Activated naive CD8-positive, alpha-beta T cell treated with anti-CD3 and anti-CD28 coated beads, Interleukin-2, amount 50 U/mL, for 16 hours (primary cell): ENCODE measurements at places on chromosomes 7 and 10.

- no peak for DNase-seq
Observed at GRCh38 chr7:132383962-132384361, 192.3 kb downstream of the PLXNA4 start.

DNA sequence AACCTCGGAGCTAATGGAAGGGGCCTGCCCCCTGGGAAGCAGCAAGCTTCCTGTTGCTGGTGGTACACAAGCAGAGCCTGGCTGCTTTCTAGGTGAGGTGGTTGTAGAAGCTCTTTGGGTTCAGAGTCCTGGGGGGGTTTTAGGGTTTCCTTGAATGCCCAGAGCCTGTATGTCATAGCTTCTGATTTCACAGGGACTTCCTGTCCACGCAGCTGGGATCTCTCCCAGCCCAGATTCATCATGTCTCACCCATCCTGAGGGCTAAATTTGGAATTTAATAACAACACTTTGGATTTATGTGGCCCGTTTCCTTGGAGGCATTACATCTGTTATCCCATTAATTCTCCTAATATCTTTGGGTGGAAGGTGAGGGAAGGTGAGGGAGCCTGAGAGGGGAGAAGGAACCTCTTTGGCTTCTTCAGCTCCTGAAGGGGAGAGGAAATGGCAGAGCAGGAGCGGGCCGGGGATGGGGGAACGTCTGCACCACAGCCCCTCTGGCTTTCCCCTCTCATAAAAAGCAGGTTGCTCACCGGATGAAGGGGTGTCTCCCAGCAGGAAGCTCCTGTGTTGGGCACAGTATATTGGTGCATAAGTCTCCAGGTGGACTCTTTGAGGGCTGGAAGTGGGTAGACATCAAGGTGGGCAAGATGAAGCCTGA lies 19.7 kb downstream of the RPS24 start:
- DNase-seq = no peak

GRCh38 chr7:30525429-30525828 lies 20.8 kb upstream of the GGCT start:
- no peak for DNase-seq

DNA sequence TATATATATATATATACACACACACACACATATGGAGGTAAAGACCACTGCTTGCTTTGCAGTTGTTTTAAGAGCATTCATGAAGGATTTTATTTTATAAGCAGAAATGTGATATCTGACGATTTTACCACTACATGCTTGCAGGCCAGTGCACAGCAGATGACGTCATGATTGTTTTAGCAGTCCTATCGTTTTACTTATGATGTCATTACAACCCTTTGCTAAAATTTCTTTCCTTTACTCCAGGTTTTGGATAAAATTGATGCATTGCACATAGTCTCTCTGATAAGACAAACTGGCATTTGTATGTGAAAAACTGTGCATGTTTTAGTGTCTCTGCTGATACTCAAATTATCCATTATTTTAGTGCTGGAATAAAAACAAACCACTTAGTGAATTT lies 9.2 kb downstream of the EGFR start:
- DNase-seq = no peak

- no peak for DNase-seq
Observed at GRCh38 chr10:70145166-70145665, 1.3 kb downstream of the TYSND1 start.

- no peak for DNase-seq
Observed at GRCh38 chr7:142327628-142328405, 70.0 kb upstream of the PRSS58 start.

DNA sequence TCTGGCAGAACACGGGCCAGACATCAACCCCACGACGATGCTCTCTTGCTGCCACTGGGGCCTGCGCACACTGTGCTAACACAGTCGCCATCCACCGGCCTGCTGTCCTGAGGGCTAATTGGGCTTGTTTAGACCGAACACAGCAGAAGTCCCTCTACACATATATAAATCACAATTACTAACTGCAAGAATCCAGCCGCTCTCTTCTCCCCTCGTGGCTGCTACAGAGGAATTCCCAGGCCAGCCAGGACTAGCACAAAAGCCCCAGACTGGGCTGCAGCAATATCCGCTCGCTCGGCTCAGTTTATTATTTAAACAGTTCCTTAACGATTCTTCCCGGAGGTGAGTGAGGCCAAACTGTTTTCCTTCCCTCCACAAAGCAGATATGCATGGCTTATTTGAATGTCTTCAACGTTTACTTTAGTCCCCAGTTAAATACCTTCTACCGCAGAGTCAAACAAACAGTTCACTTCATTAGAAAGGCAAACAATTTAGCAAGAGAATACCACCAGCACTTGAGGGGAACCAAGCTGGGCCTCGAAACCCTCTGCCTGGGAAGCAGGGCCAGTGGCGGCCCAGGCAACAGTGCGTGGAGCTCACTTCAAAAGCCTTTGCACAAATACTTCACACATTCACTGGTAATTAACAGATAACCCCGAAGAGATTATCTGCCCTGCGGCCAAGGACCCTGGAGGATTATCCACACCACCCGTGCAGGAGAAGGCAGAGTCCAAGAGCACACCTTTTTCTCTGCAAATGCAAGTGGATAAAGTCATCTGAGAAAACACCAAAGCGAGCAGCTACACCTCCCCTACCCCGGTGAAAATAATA lies 145.3 kb downstream of the GLI3 start:
- DNase-seq = no peak

DNA sequence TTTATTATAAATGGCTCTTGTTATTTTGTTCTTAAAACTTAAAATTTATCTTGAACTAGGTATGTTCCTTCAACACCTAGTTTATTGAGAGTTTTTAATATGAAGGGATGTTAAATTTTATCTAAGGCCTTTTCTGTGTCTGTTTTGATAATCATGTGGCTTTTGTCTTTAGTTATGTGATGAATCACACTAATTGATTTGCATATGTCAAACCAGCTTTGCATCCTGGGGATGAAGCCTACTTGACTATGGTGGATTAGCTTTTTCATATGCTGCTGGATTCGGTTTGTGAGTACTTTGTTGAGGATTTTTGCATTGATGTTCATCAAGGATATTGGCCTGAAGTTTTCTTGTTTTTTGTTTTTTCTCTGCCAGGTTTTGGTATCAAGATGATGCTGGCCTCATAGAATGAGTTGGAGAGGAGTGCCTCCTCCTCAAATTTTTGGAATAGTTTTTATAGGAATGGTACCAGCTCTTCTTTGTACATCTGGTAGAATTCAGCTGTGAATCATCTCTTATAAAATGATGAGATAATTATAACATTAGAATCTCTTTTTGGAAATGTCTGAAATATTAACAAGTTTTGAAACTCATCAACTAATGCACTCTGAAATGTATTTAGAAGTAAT lies 78.7 kb upstream of the AGR3 start:
- DNase-seq = no peak

GRCh38 chr10:65675236-65675635 lies 1250.6 kb upstream of the LRRTM3 start:
- no peak for DNase-seq

DNA sequence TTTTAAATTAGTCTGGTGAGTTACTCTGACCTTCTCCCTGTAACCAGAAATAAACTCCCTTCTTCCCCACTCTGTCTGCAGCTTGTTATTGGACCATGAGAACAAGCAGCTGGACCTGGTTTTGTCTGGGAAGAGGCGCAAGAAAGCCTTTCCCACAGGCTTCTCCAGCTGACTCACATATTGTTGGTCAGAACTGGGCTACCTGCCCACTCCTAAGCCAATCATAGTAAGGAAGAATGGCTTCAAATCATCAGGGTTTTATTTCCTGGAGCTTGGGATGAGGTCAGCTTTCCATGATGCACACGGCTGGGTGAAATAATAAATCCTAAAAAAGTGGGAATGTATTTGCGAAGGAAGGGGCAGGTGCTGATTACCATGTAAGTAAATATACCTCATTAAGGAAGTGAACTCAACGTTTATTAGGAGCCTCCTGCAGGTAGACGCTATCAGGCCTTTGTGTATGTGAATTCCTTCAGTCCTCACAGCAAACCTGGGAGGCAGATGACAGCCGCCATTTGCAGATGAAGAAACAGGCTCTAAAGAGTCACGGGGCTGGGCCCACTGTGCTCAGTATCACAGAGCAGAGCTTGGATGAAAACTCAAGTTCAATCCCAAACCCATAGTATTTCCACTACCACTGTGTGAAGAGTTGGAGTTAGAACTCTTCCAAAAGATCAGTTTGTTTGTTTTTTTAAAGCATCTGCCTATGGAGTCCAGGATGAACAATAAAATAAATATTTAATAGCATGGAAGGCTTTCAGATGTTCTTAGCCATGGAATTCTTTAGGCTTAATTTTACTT lies 32.8 kb downstream of the IL15RA start:
- no peak for DNase-seq

DNA sequence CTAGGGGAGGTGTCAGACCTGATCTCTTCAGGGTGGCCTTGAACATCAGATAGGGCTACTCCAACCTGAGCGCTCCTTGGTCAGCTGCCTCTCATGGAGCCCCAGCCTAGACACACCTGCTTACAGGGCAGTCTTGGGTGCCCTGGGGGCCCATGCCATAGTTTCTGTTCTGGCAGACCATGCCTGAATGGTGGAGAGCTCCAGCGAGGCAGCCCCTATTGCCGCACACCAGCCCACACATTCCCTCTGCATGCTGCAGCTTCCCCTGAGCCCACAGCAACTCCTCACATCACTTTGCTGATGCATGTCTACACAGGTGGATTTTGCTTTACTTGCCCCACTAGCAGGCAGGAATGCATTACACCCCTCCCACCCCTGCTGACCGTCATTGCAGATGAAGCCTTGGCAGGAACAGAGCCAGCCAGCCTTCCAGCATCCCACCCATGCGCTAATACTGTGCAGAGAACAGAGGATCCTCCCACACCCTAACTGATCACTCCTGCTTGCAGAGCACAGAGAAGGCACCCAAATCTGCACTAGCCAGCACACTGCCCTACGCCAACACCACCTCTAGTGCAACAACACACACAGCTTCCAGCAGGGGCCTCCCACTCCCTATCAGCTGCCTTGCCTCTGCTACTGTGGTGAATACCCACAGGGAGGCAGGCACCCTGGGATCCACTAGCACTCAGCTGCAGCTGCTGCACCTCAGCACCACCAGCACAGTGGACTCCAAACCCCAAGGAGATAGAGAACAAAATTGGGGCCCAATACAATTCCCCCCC lies 43.0 kb upstream of the GRM3 start:
- no peak for DNase-seq

- no peak for DNase-seq
Observed at GRCh38 chr10:3486346-3487065, 298.5 kb downstream of the KLF6 start.

DNA sequence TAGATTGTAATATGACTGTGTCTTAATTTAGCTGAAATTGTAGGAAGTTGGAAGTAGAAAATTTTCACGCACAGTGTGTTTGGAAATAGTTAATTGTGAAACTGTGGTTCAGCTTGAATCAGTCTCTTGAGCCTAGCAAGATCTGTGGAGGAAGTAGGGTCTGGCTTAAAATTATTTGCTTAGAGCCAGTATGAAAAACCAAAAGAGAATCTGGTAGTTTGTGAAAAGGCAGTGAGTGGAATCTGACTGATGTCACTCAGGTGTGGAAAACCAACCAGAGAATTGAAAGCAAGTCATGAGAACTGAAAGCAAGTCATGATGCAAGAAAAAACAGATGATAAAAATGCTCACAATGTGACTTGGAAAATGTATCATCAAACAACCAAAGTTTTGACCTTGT lies 11.5 kb downstream of the LIPJ start:
- no peak for DNase-seq

DNA sequence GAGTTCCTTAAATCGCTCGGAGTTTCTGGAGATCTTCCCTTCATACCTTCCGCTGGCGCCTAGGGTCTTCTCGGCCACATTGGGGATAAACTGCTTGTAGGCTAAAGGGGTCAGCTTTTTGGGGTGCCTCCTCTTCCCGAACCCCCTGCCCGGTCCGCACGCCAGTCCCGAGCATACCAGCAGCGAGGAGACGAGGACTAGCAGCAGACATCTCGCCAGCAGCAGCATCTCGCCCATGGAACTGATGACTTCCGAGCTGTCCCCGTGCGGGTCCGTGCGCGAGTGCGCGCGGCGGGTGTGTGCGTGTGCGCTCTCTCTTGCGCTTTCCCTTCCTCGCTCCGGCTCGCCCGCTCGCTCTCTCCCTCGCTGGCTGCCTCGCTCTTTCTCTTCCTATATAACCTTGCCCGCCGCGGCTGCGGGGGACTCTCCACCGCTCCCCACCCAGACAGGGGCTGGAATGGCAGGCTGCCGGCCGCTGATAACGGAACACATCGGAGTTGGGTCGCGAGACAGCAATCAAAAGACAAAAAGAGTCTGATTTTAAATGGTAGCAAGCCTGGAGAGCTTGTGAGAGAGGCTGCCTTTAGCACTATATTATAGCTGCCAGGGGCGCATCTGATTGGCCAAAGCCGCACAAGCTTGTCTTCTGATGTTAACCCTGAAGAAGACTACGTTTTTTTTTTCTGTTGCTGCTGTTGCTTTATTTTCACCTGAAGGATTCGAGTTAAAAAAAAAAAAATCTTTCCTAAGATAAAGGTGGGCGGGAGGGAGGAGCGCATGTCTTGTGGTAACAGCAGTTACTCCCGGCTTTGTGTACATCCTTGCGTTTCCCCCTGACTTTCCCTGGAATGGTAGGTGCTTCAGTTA lies at the start of gene SHH:
SHH (minus strand) TSS at position 569 of the 867 bp plus-strand sequence; CDS start at position 228, 341 bp downstream.
- no peak for DNase-seq

DNA sequence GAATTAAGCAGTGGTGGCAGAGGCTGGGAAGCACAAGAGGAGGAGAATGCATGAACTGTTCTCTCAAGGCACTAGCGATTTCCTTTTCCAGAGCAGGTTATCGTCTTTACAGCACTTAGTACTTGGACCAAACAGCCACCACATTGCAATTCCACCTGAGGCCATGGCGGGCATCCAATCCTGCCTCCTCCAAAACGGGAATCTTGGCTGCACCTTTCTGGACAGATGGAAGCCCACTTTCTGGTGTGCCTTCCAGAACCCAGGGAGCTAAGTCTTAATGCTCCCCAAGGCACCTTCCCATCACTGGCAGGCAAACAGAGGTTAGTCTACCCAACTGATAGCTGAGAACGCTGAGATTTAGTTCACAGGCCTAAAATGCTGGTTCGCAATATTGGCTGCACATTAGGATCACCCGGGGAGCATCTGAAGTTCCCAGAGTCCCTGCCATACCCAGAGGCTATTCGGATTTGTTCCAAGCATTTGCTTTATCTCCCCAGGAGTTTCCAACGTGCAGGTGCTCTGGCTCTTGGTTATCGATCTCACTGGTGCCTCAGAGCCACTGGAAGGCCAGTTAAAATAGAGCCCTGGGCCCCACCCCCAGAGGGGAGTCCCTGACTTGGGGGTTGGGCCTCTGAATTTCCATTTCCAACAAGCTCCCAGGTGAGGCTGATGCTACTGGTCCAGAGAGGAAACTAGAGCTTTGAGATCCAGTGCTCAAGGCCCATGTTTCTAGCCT lies 62.2 kb downstream of the KCNMA1 start:
- DNase-seq = no peak

DNA sequence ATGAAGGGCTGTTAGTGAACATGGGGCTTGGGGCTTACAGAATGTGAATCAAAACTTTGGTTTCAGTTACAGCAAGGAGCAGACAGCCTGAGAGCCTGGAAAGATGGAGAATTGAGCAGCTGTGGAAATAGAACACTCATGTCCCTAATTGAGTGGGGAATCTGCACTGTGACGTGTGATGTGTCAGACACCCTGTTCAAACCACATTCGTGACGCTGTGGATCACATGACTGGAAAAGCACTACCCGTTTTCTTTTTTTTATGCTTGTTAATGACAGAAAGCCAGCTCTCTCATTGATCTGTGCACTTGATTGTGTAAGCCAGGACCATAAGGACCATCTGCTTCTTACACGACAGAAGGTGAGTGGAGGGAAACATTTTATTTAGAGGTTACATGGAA lies 15.1 kb upstream of the TBX20 start:
- no peak for DNase-seq
